CD4-positive, alpha-beta T cell treated with Interleukin-2 at 100 ng/mL for 4 hours (primary cell): ENCODE measurements at places on chromosomes 6 and 20.

GRCh38 chr6:18359237-18359885, 27.8 kb upstream of the RNF144B start:
- DNase-seq: no peak

- DNase-seq: peak; percentile 97
Observed at GRCh38 chr6:134240665-134241431, 77.1 kb downstream of the SGK1 start.

GRCh38 chr20:16490696-16491095, 82.6 kb downstream of the KIF16B start:
- DNase-seq: no peak

- no peak for DNase-seq
Observed at GRCh38 chr6:63464060-63464459, 108.2 kb upstream of the LOC128125822 start.

DNA sequence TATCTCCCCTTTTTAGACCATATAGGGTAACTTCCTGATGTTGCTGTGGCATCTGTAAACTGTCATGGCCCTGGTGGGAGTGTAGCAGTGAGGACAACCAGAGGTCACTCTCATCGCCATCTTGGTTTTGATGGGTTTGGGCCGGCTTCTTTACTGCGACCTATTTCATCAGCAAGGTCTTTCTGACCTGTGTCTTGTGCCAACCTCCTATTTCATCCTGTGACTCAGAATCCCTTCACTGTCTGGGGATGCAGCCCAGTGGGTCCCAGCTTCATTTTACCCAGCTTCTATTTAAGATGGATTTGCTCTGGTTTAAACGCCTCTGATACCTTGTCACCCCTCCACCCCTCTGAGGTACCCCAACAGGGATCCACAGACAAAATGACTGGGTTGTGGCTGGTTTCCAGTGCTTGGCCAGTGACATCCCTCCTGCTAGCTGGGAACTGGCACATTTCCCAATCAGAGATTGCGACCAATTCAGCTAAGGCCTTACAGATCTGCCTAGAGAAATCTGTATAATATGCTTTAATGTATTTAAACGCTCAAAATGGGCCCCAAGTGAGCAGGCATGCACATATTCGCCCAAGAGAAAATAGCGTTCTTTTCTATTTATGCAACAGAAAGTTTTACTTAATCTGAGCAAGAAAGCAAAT, 315.6 kb upstream of the QKI start:
- DNase-seq: no peak

- DNase-seq: no peak
Observed at GRCh38 chr6:137775227-137775626, 91.8 kb upstream of the TNFAIP3 start.

DNA sequence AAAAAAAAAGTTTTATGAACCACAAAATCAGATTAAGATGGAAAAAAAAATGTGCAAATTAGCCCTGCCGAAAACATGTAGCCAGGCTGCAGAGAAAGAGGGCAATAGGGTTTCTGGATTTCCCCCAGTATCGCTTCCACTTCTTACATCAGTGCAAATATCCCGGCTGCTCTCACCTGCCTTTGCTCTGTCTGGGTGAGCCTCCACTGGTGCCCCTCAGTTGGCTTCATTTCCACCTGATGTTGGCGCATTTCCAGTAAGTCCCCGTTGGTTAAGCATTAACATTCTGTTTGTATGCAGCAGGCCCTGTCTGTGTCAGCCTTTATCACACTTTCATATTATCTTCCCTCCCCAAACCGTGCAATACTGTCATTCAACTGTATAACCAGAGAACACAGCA, 215.1 kb downstream of the CBLN4 start:
- no peak for DNase-seq

DNA sequence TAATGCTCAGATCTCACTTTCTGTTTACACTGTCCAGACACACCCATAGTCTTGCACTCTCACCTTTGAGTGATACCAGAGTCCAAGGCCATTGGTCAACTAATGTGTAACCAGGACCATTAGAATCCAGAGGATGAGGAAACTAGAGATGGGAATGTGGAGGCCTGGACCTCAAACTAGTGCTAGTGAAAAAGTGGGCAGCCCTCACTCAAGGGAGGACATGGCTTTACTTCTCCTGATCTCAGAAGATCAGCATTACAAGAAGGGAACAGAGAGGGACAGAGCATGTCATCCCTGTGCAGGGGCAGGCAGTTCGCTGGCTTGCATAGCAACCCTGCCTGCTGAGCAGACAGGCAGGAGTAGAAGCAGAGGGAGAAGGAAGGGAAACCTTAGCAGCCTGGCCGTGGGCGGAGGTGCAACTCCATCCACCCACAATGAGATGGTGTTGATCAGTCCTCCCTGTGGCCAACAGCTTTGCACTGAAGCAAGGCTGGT, 22.6 kb upstream of the XRN2 start:
- no peak for DNase-seq
